ENCODE measurements at places on chromosomes 3 and 15.

DNA sequence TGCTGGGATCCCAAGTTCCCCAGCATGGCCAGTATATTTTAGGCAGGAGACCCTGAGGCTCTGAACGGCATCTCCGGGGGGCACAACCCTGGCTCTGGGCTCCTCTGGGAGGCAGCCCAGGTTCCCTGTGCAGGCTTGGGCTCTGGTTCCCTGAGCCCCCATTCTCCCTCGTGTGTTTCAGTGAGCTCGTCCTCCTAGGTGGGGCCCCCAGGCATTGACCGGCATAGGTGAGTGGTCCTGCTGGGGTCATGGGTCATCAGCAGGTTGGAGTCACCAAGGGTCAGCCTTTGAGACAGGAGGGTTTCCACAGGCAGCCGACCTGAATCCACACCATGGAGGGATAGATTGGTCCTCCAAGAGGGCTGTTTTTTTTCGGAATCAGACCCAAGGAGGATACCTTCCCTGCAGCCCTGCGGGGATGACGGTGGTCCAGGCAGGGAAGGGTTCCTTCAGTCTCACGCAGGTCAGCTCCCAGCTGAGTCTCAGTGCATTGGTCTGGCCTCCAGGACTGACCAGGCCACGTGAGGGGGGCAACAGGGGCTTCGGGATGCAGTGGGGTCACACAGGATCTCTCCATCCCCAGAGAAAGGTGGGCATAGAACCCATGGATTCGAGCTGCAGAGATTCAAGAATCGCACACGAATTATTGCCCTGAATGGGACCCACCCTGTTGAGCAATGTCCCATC, 226.0 kb downstream of the SNRPN start:
- no peak overlapping the region for H3K4me3 ChIP-seq
- H3K27me3 ChIP-seq = no peaks in the 10 kb centered on the region
- H3K36me3 ChIP-seq = no peaks in the 10 kb centered on the region
- no peak for DNase-seq

- H3K36me3 ChIP-seq = peaks cover 4% of the 10 kb centered on the region
- no peaks in the 10 kb centered on the region for H3K27me3 ChIP-seq
- H3K27ac ChIP-seq = peak overlapping the region; percentile 91
- no peak for DNase-seq
- peak overlapping the region; percentile 56 for H3K4me3 ChIP-seq
- peaks cover 22% of the 10 kb centered on the region for H3K4me1 ChIP-seq
Observed at GRCh38 chr3:120350401-120350941, 1.3 kb upstream of the LRRC58 start.

GRCh38 chr3:24589931-24590880, 95.6 kb upstream of the THRB start:
- no peak overlapping the region for H3K4me3 ChIP-seq
- no peak overlapping the region for H3K27ac ChIP-seq
- peaks cover 3% of the 10 kb centered on the region for H3K27me3 ChIP-seq
- DNase-seq = no peak

DNA sequence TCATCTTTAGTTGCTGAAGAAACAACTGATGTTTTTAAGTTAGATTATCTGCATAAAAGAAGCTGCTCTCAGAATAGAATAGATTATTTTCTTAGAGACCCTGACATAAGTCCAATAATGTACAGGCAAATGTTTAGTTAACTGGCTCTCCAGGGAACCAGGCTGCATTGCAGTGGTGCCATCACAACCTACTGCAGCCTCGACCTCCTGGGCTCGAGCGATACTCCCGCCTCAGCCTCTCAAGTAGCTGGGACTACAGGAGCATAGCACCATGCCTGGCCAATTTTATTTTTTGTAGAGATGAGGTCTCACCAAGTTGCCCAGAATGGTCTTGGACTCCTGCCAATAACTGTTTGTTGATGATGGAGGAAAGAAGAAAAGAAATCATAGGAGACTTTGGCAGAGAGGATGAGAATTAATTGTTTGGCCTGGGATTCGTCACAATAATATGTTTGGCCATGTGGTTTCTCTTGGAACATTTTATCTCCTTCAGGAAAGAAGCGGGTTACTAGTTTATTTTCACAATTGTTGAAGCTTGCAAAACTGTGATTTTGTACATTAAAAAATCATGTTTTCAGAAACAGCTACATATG, 429.2 kb downstream of the CADM2 start:
- no peaks in the 10 kb centered on the region for H3K4me1 ChIP-seq
- H3K27ac ChIP-seq = no peak overlapping the region
- DNase-seq = no peak
- H3K36me3 ChIP-seq = no peaks in the 10 kb centered on the region

- H3K36me3 ChIP-seq = peaks cover 21% of the 10 kb centered on the region
- H3K4me3 ChIP-seq = no peak overlapping the region
- no peak for DNase-seq
- no peaks in the 10 kb centered on the region for H3K27me3 ChIP-seq
- no peak overlapping the region for H3K27ac ChIP-seq
Observed at GRCh38 chr3:49327485-49327884, 12.4 kb downstream of the USP4 start.

DNA sequence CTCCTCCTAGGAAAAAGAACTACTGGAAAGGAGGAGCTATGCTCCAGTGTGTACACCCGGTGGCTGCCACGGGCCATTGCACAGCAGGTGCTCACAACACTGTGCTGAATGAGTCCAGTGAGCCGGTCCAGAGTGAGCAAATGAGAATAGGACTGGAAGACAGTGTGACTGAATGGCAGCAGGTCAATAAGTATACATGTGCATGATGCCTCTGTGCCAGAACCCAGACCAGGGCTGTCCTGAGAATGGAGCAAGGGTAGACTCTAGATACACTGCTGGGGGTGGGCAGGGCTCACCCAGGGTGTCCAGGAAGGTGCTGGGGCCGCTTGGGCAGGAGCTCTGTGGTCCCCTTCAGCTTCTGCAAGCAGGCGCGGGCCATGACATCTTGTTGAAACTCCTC, 8.3 kb downstream of the POLG start:
- H3K27me3 ChIP-seq = no peaks in the 10 kb centered on the region
- no peak for DNase-seq
- no peak overlapping the region for H3K4me3 ChIP-seq
- peaks cover 14% of the 10 kb centered on the region for H3K4me1 ChIP-seq
- H3K27ac ChIP-seq = no peak overlapping the region

DNA sequence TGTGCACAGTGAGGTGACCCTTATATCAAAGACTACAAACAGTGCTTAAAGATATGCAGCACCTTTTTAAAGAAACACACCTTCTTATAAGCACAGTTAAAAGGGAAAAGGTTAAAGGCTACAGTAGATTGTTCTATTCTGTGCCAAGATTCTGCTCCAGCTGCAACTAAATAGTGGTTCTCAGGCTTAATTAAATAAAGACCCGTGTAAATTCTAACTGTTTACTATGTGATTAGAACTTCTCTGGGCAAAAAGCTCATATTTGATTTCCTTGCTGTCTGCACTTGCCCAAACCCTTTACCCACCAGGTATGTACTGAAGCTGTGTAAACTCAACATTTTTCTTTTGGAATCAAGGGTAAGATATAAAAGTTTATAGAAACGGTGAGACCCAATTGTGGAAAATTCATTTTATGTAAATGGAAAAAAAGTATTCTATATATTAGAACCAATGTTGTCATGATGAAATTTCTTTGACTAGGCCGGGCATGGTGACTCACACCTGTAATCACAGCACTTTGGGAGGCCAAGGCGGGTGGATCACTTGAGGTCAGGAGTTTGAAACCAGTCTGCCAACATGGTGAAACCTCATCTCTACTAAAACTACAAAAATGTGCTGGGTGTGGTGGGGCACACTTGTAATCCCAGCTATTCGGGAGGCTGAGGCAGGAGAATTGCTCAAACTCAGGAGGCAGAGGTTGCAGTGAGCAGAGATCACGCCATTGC, 230.6 kb downstream of the MECOM start:
- H3K4me1 ChIP-seq = peaks cover 2% of the 10 kb centered on the region
- H3K4me3 ChIP-seq = no peak overlapping the region
- no peak for DNase-seq

DNA sequence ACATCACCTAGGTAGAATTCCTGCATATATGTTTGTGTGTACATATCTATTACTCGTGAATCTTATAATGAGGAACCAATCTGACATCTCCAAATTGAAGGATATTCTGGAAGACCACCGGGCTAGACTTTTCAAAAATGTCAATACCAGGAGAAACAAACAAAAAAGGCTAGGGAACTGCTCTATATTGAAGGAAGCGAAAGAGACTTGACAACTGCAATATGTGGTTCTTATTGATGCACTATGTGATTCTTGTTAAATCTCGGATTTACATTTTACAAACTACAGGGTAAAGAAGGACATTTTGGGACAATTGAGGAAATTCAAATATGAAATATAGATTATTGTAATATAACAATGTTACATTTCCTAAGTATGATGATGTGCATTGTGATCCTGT, 137.5 kb upstream of the CCDC54 start:
- H3K27ac ChIP-seq = no peak overlapping the region
- no peaks in the 10 kb centered on the region for H3K36me3 ChIP-seq
- no peak for DNase-seq
- peak overlapping the region; percentile 50 for H3K4me3 ChIP-seq
- H3K27me3 ChIP-seq = no peaks in the 10 kb centered on the region

Measured in memory B cell (primary cell).